GM04503 (cell line): ENCODE measurements at places on chromosomes 3 and 15.
A peak's percentile ranks its signal among the peaks of the same experiment; 100 is the strongest.

- no peak for DNase-seq
Measured at GRCh38 chr3:14864131-14864530, 45.4 kb downstream of the FGD5 start.

GRCh38 chr3:128074851-128075521, 22.7 kb downstream of the SEC61A1 start:
- DNase-seq: no peak

- no peak for DNase-seq
Measured at GRCh38 chr3:5390936-5391625, 203.6 kb downstream of the EDEM1 start.

- DNase-seq: no peak
Measured at GRCh38 chr15:42603978-42604377, 28.6 kb downstream of the STARD9 start.

DNA sequence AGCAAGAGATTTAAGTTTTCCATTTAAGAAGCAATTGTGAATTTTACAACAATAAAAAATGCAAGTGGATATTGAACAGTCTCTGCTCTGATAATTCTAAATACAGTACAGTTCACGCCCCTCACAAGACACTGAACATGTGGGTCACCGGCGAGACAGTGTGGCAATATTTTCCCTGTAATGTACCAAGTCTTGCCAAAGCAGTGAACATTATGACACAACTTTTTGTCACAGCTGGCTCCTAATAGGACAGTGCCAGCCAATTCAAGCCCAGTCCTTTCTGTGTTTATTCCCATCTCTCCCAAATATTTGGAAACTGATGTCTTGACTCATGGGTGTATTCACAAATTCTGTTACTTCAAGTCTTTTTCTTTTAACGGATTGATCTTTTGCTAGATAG, 62.3 kb downstream of the PPARG start:
- DNase-seq: no peak

DNA sequence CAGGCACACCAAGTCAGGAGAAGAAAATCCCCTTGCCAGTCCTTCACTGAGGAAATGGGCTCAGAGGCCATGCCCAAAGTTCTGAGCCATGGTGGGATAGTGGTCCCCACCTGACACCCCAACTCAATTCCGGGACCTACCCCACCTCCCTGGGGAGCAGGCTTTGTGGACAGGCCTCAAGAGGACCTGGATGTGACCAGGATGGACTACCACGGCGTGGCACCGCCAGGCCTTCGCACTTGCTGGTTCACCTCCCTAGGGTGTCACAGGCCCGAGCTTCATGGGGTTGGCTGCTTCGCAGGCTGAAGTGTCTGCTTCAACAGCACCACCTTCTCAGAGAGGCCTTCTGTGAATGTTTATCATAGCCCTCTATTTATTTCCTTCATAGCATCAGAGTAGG, 31.7 kb downstream of the POC1A start:
- DNase-seq: no peak

- no peak for DNase-seq
Measured at GRCh38 chr15:38220606-38221273, 31.9 kb upstream of the SPRED1 start.

GRCh38 chr3:112865757-112866156, 19.1 kb upstream of the CD200R1L start:
- no peak for DNase-seq

DNA sequence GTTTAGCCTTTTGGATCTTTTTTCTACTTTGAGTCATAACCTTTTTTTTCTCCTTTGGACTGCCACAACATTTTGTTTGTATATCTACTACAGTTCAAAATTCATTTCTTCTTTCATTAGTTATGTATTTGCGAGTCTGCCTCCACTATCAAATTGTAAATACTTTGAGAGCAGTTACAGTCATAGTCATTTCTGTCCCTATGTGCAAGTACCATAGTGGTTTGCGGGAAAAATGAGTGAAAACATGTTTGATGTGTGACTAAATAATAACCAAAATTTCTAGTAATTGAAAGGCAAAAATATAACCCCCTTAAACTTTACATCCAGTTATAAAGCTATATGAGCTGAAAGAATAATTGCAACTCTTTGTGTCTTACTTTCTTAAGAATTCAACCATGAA, 45.8 kb upstream of the CCDC50 start:
- DNase-seq: no peak

DNA sequence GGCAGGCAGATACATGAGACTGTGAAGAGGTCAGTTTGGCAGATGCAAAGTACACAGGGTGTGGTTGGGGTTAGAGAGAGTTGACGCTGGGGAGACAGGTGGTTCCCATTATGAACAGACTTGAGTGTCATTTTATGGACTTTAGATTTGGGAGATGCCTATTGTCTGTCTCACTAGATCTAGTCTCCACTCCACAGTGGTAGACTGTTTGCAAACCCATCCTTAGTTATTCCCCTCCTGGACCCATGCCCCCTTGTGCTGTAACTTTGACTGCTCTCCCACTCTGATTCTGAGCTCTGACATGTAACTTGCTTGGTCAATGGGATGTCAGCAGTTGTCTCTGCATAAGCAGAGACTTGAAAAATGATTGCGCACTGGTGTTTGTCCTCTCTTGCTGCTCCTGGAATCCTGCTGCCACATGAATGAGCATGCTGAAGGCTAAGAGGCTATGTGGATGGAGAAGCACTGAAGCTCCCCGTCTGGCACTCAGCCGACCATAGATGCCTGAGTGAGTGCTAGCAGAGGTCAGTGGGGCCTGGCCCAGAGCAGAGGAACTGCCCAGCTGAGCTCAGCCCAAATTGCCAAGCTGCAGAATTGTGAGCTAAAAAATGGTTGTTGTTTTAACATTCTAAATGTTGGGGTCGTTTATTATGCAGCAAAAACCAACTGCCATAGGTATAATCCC, 88.2 kb downstream of the FAM43A start:
- DNase-seq: peak; percentile 21

DNA sequence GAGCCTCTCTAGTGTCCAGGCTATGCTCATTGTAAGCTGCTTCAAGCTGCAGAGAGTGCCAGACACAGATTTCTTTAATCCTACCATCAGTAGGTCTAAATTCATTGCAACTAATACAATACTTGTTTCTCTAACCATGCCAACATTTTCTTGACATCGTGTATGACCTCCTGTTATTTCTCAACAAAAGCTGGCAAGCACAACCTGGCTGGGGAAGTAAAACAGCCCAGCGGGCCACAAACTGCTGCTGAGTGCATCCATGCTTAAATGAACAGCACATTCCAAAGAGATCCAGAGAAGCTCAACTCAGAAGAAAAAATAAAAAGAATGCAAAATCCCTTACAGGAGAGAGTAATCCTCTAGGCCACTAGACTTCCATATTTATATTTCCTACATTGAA, 36.5 kb downstream of the GMNC start:
- no peak for DNase-seq

GRCh38 chr3:18246336-18247060, 178.6 kb downstream of the SATB1 start:
- DNase-seq: no peak

GRCh38 chr3:89467898-89468363, 360.5 kb downstream of the EPHA3 start:
- no peak for DNase-seq

DNA sequence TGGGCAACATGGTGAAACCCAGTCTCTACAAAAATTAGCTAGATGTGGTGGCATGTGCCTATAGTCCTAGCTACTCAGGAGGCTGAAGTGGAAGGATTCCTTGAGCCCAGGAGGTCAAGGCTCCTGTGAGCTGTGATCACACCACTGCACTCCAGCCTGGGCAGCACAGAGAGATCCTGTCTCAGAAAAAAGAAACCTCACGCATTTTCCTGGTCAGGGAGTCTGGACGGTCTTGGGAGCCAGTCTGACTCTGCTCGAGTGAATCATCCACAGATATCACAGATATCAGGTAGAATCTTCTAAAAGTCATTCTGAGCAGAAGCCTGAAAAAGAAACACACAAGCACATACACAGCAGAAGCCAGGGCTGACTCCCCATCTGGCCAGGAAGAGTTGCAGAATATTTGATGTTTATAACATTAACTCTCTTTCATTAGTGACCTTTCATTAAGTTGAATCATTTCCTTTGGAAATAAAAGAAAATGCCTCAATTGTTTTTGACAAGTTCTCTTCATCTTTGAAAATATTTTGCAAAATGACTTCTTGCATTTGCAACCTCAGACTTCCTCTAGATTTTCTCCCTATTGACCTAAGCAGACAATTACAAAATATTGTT, 56.5 kb upstream of the ABHD17C start:
- DNase-seq: no peak

- no peak for DNase-seq
Measured at GRCh38 chr3:66405701-66406091, 95.1 kb downstream of the LRIG1 start.

- no peak for DNase-seq
Measured at GRCh38 chr3:119944091-119944490, 150.2 kb downstream of the GSK3B start.

GRCh38 chr3:146577662-146578061, 27.5 kb downstream of the PLSCR5 start:
- no peak for DNase-seq

DNA sequence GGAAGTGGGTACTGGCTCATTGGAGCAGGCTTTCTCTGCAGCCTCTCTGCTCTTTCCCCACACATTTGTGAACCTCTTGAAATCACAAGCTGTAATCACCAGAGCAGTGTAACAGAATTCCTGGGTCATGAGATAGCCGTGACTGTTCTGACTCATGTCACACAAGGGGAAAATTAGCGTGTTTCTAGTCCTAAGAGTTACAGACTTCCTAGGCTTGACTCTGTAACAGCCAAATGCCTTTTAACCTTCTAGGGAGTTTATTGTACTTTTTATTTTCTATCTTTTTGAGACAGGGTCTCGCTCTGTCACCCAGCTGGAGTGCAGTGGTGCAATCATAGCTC, 54.7 kb upstream of the TRAK1 start:
- peak; percentile 94 for DNase-seq

DNA sequence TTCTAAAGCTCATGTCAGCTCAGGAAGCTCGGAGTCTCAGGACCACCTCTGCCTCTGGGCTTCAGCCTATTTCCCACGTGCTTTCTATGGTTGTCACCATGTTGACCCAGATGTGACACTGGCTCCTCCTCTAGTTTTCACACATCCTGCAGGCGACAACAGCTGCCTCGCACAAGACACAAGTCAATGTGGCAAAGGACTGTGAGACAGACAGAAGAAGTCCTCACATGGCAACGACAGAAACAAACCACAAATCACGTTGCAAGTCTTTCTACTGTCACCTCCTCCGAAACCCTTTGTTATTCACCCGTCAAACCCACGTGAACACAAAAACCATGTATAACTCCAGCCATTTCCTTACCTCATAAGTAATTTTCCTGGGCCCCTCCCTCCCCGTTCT, 194.5 kb downstream of the MEX3B start:
- no peak for DNase-seq

- DNase-seq: no peak
Measured at GRCh38 chr15:59346951-59347350, 25.7 kb downstream of the MYO1E start.

- no peak for DNase-seq
Measured at GRCh38 chr3:49255112-49255511, 21.9 kb downstream of the C3orf62 start.

- no peak for DNase-seq
Measured at GRCh38 chr3:101240719-101241399, 79.5 kb downstream of the IMPG2 start.
